Cortex of kidney (tissue), 1 donor: ENCODE measurements at places on chromosomes 3 and 15.

- no peak for DNase-seq
Observed at GRCh38 chr3:144516026-144516425, 544.4 kb downstream of the DIPK2A start.

DNA sequence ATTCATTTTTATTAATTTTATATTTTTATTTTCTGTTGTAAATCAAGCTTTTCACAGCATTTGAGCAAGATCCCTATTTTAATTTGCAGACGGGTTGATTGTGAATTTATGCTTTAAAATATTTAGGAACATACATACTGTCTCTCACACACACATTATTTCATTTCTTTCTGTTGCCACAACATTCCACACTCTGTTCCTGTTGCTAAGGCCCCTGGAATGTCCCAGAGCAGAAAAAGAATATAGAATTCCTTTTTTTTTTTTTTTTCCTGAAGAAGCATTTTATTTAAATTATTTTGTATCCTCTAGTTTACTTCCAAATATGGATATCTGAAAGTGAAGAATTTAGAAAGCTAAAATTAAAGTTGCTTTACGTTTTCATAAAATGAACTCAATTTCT lies 36.8 kb upstream of the SCAANT1 start:
- DNase-seq, result no peak

DNA sequence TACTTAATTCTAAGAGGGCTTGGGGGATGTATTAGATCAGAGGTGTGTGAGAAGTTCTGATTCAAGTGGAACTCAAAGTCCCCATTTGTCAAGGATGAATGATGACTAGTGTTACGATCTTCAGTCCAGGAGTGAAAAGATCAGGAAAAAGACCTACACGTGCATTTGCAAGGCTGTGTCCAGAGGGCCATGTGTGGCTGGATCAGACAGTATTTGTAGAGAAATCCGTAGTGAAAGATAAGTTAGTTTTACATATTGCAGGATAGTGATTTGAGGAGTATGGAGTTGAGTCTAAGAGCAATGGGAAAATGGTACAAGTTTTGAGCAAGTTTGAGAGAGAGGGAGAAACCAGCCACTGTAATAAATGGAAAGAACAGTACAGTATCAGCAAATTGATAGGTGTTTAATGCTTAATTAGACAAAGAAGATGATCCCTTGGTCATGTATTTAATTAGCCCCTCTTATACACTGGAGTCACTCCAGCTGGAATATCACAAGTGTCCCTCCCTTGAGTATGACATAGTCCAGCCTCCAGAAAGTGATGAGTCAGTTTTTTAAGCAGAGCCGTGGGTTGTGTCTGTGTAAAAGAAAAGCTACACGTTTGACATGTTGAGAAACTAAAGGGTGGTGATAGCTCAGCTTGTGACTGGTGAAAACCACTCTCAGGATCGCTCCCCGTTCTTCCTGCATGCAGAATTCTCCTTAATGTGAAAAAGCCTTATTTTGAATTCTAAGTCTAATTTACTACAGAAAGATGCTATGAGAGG lies 348.8 kb downstream of the ROBO1 start:
- no peak for DNase-seq

- DNase-seq, result no peak
Observed at GRCh38 chr3:151009430-151009829, 36.9 kb upstream of the CLRN1 start.

GRCh38 chr3:134462331-134462941 lies 23.3 kb downstream of the ANAPC13 start:
- DNase-seq, result no peak

DNA sequence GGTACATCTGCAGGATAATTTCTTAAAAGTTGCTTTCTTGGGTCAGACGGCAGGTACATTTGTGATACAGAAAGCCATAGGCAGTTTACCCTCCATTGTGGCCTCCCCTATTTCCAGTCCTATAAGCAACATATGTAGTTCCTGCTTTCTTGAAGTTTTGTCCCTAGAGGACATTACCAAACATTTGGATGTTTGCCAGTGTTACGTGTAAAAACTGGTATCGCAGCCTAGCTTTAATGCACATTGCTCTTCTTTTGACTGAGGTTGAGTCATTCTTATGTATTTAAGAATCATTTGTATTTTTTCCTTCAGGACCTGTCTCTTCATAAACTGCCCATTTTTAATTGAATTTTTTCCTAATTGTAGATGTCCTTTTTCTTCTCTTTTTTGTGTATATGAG lies 114.3 kb downstream of the DIPK2A start:
- no peak for DNase-seq

DNA sequence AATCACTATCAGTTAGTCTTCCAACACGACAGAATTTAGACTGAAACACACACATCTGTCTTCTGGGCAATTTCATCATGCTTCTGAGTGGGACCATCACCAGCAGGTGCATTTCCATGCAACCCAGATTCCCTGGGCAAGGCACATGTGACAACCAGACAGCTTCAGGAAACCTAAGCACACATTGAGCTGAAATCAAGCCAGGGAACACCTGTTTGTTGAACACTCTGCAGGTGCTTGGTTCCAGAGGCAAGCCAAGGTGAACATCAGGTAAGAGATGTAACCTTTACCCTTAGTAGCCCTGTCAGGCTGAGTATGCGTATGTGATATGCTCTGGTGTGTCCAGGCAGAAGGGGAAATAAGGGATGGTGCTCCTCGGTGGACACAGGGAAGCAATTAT lies 3.3 kb upstream of the PSMD2 start:
- DNase-seq, result no peak

- DNase-seq, result no peak
Observed at GRCh38 chr3:50246517-50246954, 10.5 kb downstream of the GNAI2 start.

DNA sequence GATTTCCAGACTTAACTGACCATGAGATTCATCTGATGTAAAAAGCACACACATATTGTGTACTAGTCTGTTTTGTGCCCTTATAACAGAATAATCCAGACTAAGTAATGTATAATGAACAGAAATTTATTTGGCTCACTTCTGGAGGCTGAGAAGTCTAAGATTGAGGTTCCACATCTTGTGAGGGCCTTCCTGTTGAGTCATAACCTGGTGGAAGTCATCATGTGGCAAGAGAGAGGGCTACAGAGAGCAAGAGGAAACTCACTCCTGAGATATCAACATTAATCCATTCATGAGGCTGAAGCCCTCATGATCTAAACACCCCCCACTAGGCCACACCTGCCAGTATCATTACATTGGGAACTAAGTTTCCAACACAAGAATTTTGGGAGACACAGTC lies 977.6 kb downstream of the MCTP2 start:
- DNase-seq, result no peak

GRCh38 chr3:160618363-160618762 lies 53.0 kb upstream of the KPNA4 start:
- DNase-seq, result no peak

DNA sequence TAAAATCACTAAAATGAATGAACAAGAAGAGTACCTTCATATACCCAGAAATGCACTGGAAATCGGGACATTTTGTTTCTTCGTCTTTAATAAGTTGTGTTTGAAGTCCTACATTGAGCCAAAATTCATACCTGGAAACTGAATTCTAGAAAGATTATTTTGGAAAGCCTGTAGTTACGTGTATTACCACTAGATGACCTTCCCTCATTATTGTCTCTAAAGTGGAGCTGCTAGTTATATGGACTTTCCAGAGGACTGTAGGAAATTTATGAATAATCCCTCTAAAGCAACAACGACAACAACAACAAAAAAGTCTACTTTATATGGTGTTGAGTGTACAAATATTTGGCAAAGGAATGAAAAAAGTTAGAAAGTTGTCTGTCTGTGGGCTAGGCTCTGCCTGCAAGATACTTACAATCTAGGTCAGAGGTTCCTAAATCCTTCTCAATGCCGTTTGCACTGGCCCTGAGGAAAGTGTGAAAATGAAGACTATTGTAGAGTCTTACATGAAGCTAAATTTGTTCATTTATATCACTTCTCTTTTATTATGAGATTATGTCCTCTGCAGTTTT lies 234.8 kb upstream of the NR2E3 start:
- no peak for DNase-seq

DNA sequence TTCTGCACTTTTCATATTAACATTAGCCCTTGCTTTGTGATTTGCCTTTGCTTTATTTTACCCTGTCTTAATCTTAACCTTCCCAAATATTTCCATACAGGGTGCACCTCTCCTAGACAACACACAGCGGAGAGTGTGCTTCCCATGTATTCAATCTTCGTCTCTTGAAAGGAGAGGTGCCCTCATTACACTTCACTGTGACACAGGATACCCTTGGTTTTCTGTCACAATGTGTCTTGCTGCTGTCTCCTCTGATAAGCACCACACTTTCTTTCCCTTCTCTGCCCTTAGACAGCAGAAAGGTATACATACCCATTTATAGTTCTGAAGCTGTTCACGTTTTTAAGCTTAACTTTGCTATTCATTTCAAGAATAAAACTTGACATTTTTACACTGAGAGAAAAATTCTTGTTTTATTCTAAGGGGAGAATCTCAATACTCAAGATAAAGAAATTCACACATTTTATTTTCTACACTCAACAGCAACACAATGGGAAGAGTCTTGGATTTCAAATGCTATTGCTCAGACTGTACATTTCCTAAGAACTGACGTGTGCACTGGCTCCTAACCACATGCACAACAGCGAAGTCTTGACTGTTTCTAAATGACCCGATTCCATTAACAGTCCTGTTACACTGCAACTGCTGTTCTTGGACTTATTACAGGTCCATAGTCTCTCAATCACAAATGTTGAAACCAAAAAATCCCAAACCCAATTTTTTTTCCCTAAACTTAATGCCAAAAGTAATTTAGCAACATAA lies 21.1 kb downstream of the ZXDC start:
- DNase-seq, result no peak

DNA sequence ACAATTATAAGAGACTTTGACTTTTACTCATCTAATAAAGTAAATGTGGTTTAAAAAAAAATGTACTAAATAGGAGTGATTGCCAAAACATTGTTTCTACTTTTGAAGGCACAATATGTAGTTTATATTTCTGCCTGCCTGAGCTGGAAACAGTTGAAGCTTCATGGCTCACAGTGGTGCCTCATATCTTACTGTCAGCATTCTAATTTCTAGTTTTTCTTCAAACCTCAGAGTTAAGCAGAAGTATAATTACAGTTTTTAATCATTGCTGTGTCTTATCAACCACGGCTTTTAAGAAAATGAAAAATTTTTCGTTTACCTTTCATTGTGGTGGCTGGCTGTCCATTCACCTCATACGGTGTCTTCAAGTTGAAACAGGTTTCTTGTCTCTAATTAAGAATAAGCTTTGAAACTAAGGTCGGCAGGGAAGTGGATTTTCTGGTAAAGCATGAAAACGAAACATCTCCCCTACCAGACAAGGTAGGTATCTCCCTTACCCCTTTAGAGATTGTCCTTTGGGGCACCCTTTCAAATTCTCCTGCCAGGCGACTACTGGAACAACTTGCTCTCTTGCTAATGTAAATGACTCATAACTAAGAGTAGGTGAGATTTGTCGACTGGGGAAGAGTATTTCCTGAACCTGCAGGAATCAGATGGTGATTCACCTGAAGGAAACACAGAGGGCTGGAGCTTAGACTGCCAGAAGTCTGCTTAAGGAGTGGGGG lies at the start of gene GPR87:
GPR87 (minus strand) TSS at position 554 of the 725 bp plus-strand sequence. CDS start 16,720 bp downstream, outside the sequence.
- DNase-seq, result no peak

DNA sequence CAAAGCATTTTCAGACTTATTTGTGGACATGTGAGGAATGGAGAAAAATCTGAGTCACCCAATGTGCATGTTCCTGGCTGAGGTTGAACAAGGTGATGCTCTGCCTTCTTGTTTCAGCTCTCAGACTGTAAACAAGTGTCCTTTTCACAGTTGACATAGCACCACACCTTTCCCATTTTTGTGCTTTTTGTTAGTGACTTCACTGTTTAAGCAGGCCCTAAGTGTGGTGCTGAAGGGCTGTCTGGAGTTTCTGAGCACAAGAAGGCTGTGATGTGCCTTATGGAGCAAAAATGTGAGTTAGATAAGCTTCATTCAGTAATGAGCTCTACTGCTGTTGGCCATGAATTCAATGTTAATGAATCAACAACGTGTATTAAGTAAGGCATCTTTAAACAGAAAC lies 20.4 kb downstream of the ABI3BP start:
- no peak for DNase-seq

- no peak for DNase-seq
Observed at GRCh38 chr3:122094125-122094524, 39.0 kb downstream of the CD86 start.

DNA sequence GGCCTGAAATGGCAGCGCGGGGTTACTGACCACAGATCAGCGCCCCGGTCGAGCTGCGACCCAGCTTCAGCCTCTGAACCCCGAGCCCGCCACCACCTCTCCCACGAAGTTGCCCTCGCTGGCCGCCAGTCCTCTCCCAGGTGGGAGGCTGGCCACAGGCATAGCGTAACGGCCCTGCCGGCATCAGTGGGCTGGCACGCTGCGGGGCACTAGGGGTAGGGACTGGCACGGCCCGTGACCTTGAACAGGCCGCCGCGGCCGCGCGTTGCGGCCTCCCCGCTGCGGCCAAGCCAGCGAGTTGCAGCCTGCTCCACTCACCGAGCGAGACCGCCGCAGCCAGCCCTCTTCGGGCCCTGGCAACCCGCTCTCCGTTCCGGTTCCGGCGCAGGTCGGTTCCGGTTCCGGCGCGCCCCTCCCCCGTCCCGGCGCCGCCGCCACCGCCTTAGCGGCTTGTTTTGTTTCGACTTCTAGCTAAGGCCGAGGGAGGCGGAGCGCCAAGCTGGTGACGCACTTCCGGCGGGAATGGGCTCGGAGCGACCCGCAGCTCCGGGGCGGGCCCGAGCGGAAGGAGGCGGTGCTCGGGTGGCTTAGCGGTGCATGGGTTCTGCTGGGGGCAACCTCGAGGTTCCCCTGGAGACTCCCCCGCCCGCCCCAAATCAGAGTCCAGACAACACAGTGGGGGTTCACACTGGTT lies at the start of gene USP19:
USP19 (minus strand) TSS at position 386 of the 694 bp plus-strand sequence. CDS start 1,678 bp downstream, outside the sequence.
- peak; percentile 77 for DNase-seq
